ENCODE measurements at places on chromosomes 1 and 21. TPM values are rescaled to one million over a fixed set of nuclear protein-coding genes. Genes with fewer than 3 reads are reported as not detected.

Gene CFAP57
- 0.13 TPM for total RNA-seq

Gene CACNA1S
- total RNA-seq, result not detected

Gene LAMC1
- total RNA-seq, result 242 TPM

Gene TEKT2
- total RNA-seq, result not detected

Gene SMIM1
- total RNA-seq, result 5.6 TPM

Gene KDF1
- not detected for total RNA-seq

Gene ARHGEF10L
- total RNA-seq, result 190 TPM
